ENCODE measurements at places on chromosomes 3 and 15.

DNA sequence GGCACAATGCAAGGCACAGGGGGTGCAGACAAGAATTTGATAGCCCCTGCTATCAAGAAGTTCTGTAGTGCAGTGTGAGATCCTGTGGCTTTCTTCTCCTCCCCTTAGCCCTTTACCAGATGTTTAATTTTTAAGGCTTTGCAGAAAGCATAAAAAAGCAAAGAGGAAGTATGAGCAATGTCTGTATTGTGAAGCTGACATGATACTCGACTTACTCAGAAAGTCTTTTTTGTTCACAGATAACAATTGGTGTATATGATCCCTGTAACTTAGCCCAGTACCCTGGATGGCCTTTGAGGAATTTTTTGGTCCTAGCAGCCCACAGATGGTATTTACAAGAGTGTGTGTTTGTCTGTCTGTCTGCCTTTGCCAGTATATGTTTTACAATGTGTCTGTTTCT lies 58.9 kb downstream of the ATG7 start:
- DNase-seq = no peak

- no peak for DNase-seq
Measured at GRCh38 chr15:26460165-26460564, 312.7 kb downstream of the GABRB3 start.

DNA sequence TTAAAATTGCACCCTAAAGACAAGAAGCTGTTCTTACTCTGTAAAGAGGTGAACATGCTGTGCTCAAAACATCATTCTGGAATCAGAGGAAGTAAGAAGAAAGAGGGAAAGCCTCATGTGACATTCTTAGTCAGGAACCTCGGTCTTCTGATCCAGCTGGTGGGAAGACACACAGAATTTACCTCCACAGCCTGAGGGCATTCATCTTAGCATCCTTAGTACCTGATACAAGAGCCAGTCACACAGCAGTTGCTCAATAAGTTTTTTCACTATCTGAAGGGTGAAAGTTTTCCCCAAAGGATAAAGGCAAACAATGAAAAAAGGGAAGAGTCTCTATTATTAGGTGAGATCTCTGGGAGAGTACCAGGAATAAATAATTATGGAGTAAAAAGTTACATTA lies 116.8 kb downstream of the SEMA6D start:
- no peak for DNase-seq

- DNase-seq = no peak
Measured at GRCh38 chr3:62103531-62103930, 269.8 kb downstream of the FEZF2 start.

DNA sequence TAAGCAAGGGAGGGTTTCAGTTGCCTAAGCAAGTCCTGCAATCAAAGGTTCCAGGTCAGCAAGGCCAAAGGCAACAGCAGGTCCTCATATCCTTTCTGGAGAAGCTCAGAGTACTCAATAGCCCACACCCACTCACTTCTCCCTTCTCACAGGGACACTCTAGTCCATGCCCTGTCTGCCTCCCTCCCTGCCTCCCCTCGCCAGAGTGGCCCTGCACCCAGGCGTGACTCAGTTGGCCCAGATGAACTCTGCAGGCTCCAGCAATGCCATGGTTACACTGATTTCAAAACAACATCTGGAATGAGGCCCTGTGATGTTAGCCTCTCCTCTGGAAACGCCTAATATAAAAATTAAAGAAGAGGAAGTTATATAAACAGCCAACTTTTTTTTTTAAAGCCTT lies 32.9 kb downstream of the IL16 start:
- DNase-seq = no peak

GRCh38 chr15:89278307-89278706 lies 34.5 kb downstream of the FANCI start:
- no peak for DNase-seq

DNA sequence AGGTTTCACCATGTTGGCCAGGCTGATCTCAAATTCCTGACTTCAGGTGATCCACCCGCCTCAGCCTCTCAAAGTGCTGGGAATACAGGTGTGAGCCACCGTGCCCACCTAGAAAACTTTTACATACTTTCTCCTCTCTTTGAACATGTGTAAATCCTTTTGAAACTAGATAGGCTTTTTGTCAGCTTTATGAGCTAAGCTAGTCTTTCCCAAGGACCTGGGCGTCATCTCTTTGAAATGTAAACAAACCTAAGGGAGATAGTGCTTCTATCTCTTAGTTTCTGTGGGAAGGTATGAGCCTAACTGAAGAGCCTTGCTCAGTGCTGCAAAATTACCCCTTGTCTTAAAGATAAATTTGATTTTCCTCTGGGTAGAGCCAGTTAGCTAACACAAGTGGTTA lies 4.8 kb downstream of the CX3CR1 start:
- DNase-seq = no peak

- peak; percentile 15 for DNase-seq
Measured at GRCh38 chr15:84598993-84599392, 1.8 kb upstream of the ZSCAN2 start.

- DNase-seq = no peak
Measured at GRCh38 chr3:963755-964154, 129.1 kb upstream of the CNTN6 start.

- no peak for DNase-seq
Measured at GRCh38 chr15:65494076-65494475, 23.4 kb downstream of the DPP8 start.

- no peak for DNase-seq
Measured at GRCh38 chr3:107950417-107950816, 140.4 kb downstream of the CD47 start.

- no peak for DNase-seq
Measured at GRCh38 chr3:26236531-26236930, 386.0 kb upstream of the LRRC3B start.
